Upper lobe of left lung (tissue), 6 donors: ENCODE measurements at places on chromosomes 4 and X.
A peak's percentile ranks its signal among the peaks of the same experiment; 100 is the strongest.

- no peak for DNase-seq
These were observed 670.1 kb downstream of the RPA4 start for GRCh38 chrX:97553833-97554232.

DNA sequence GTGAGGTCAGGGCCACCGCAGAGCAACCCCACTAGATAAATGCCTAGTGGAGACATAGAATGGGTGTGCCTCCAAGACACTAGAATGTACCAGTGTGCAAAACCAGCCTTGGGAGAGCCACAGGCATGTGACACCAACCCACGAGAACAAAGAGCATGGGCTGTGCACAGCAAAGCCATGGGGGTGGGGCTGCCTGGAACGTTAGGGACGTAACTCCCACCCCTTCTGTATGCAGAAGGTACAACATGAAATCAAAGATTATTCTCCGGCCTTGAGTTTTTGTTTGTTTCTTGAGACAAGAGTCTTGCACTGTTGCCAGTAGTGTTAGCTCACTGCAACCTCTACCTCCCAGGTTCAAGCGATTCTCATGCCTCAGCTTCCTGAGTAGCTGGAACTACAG, 99.5 kb downstream of the MID1IP1 start:
- DNase-seq = no peak

GRCh38 chr4:144531841-144532240, 114.1 kb upstream of the HHIP start:
- no peak for DNase-seq

GRCh38 chr4:80101792-80102116, 28.7 kb upstream of the ANTXR2 start:
- no peak for DNase-seq

GRCh38 chrX:51917604-51918003, 24.2 kb downstream of the MAGED1 start:
- DNase-seq = no peak

GRCh38 chr4:40122941-40123340, 66.3 kb downstream of the N4BP2 start:
- DNase-seq = no peak

DNA sequence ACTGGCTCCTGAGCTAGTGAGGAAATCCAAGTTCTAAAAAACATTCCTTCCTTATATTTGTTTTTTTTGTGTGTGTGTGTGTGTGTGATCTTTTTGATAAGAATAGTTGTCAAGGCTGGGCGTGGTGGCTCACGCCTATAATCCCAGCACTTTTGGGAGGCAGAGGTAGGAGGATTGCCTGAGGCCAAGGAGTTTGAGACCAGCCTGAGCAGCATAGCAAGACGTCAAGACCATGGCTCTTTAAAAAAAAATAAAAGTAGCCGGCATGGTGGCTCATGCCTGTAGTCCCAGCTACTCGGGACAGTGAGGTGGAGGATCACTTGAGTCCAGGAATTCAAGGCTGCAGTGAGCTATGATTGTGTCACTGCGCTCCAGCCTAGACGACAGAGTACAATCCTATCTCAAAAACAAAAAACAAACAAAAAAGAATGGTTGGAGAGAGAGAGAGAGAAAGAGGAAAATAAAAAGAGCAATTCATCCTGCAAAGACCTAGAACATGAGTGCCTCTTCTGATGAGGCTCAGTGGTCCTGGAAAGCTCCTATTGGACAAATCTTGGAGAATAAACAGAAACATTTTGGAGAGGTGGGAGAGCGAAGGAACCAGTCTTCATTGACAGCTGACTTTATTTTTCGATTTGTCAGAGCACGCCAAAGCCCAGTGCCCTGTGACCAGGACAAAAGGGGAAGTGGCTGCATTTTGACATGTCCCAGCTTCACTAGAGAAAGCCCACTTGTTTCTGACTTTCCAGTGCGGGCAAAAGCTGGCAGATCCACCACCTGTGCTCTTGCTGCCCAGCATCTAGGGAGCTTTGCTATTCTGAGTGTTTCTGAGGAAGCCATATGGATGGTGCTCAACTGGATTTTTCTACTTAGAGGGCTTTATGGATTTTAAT, 244.7 kb downstream of the PALLD start:
- peak; percentile 44 for DNase-seq

DNA sequence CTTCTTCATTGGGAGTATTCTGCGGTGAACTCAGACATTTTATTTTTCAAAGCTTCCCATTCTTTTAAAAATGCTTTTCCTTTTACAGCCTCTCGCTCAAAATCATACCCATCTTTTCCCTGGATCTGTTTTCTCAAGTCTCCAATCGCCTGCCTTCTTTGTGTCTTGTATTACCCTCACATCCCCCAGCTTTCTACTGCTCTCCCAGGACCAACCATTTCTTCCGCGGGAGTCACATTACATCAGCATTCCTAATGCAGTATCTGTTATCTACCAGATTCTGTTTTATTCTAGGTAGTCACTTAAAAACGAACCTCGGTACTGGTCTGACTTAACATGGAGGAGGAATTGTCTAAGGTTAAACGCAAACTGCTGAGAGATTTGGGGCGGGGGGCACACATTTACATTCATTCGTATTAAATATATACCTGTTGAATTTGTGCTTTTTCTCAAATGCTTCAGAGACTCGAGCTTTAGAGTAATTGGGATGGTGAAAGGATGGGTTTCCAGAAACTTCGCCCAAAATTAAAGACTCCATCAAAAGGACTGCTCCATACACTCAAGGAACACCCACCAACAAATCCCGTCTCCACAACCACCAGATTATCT, 493 bp upstream of the UCHL1 start:
- DNase-seq = no peak

DNA sequence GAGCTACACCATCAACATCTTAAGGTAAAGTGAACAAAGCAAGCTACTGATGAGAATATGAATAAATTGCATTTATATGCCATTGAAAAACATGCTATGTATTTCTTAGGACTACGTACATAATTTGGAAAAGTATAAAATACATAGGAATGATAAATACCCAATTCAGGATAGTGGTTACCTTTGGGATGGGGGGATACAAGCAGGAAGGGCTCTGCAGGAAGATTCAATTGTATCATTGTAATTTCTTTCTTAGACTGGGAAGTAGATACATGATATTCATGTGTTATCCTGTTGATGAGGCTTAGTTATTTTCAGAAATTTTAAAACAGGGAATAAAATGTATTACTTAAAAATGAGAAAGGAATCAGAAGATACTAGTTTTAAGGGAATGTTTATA, 43.4 kb downstream of the TRAPPC11 start:
- no peak for DNase-seq

DNA sequence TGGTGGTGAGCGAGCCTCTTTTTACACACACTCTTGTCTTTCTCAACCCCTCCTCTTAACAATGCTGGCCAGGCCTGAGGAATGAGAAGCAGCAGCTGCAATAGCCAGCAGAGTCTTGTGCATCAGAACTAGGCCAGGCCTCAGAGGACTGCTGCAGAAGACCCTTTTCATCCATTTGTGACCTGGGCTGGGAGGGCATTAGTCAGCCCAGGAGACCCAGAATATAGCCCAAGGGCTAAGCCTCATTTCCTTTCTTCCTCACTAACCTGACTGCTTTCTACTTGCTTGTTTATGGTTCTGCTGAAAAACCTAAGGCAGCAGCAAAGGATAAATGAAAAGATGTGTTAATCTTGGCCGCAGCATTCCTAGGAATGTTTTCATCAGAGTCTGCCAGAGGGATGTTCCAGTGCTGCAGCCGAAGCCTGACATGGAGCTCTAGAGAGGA, 254.7 kb upstream of the AR start:
- no peak for DNase-seq

DNA sequence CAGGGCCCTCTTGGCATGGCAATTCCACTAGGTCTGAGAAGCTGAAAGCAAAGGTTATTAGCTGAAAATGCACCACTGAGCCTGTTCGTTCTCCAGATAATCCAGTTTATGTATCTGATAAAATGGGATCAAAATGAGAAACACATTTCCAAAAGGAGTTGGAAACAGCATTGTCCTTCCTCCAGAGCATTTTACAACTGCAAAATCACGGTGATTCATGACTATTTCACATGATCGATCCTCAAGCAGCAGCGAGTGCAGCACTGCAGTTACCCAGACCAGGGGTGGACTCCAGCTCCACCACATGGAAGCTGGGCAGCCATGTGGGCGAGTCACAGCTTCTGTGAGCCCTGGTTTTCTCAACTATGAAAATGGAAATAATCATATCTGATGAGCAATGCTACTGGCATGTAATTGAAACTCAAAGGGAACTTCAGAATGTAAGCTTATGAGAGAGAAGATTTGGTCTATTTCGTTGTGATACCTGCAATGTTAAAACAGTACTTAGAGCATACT, 78.7 kb upstream of the MSX1 start:
- DNase-seq = no peak

GRCh38 chr4:1463927-1464540, 57.8 kb upstream of the NKX1-1 start:
- DNase-seq = no peak

DNA sequence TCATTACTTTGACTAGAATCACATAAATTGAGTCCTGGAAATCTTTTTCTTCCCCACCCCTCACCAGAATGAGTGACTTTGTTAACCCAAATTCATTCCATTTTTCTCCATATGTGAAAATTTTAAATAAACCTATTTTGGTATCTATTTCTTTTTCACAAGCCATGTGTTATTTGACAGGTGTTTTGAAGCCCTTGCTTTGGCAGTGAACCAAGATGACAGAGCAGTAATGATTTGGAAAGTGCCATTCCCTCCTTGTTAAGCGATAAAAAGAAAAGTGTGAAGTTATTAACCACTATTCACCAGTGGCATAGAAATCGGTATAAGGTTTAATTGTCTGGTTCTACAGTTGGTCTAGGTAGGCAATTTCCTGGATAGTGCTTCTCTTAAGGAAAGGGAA, 66.1 kb downstream of the POLA1 start:
- DNase-seq = no peak

DNA sequence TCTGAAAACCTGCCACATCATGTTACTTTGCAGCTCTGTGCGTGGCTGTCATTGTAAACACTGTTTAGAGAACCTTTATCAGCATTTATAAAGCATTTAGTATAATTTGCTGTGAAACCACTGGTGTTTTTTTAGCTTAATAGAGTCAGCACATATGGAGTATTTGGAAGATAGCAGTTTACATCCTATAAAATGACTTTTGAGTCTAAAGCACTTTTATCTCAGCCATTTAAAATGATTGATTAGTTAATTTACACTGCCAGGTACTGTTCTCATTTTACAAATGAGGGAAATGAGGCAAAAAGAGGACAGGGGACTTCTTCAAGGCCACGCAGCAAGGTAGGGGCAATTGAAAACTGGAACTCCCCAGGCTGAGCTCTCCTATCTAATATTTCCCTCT, 181.7 kb downstream of the FRMPD4 start:
- DNase-seq = no peak

DNA sequence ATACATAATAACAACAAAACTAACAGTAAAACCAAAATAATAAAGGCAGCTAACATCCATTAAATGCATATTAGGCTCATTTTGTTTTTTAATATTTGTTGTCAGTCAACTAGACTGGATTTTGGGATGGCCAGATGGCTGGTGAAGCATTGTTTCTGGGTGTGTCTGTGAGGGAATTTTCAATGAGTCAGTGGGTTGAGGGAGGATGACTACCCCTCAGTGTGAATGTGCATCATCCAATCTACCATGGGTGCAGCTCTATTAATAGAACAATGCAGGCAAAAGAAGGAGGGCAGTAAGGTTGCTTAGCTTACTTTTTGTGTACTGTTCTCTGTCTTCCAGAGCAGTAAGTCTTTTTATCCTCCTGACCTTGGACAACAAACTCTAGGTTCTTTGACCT, 484.2 kb upstream of the HS3ST1 start:
- DNase-seq = no peak

DNA sequence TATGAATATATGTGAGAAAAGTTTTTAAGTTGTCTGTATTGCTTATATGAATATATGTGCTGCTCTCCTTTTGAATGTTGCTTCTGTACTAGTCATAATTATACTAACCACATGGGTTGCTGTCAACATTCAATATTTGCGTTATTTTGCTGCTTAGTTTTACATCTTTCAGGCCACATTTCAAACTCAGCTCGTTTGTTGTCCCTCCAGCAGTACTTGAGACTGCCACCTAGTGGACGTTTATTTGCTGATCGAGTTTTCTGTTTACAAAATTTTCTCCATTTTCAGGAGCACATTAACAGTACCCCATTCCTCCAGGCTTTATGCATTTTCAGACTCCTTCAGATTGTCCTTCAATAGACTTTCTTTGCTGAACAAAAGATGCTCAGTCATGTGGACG, 75.8 kb downstream of the NUDT11 start:
- DNase-seq = no peak

DNA sequence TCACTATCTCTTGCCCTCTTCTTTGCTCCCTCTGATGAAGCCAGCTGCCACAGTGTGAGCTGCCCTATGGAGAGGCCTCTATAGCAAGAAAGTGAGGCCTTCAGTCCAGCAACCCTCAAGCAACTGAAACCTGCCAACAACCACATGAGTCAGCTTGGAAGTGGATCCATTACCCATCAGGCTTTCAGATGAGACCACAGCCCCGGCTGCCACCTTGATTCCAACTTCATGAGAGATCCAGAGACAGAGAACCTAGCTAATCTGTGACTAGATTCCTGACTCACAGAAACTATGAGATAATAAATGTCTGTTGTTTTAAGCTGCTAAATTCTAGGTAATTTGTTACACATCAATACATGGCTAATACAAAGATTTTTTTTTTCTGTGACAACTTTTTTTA, 20.4 kb upstream of the WAS start:
- DNase-seq = no peak

DNA sequence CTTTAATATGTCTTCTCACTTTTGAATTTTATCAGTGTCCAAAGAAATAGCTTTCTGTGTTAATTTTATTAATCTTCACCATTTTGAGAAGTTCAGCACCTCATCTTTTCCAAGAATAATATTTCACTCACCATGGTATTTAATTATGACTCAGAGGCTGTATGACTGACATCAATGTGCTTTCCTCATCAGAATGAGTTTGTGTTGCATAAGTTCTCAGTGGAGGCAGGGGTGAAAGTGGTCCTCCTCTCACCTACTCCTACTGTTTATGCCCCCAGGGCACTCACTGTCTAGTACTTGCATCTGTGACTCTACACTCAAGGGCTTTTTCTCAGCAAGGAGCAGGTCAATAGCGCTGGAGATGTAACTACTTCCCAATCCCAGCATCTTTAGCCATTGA, 905.3 kb upstream of the INTU start:
- DNase-seq = no peak
